Activated CD4-positive, alpha-beta T cell treated with anti-CD3 and anti-CD28 coated beads for 1 hour (primary cell): ENCODE measurements at places on chromosomes 7 and 10.

DNA sequence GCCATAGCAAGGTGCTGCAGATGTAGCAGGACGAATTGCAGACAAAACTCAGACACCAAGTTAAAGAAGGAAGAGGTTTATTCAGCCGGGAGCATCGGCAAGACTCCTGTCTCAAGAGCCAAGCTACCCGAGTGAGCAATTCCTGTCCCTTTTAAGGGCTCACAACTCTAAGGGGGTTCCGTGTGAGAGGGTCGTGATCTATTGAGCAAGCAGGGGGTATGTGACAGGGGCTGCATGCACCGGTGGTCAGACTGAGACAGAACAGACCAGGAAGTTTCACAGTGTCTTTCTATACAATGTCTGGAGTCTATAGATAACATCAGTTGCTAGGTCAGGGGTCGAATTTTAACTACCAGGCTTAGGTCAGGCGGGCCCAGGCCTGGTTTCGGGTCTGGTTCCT is 222.0 kb upstream of the C7orf33 start:
- no peak for DNase-seq

GRCh38 chr10:80485076-80485945 is 31.2 kb downstream of the TSPAN14 start:
- DNase-seq = no peak

- no peak for DNase-seq
These were observed 55.2 kb downstream of the MAGI2 start for GRCh38 chr7:79398138-79398749.

DNA sequence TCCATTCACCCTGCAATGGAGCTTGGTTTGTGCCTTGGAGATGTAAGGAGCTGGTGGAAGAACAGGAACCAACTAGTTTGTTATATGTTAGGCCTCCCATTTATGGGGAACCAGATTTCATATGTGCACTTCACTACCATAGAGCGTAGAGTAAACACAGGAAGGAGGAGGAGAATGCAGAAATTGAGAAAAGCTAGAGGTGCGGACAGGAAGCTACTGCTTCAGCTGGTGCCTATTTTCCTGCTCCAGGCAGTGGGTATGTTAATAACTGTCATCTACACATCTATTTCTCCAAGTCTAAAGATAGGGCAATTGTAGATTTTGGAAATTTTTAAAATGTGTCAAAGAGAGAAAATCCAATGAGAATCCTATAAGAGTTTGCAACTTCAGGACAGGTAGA is 482.2 kb downstream of the PLXDC2 start:
- DNase-seq = no peak

DNA sequence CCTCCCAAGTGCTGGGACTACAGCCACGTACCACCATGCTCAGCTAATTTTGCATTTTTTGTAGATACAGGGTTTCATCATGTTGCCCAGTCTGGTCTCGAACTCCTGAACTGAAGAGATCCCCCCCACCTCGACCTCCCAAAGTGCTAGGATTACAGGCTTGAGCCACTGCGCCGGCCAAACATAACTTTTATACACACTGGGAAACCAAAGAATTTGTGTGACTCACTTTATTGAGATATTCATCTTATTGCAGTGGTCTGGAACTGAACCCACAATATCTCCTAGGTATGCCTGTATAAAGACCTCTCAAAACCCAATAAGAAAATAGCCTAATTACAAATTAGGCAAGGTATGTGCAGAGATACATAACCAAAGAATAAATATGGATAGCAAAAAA is 182.6 kb upstream of the FEZF1 start:
- no peak for DNase-seq

- no peak for DNase-seq
These were observed 69.7 kb upstream of the MGMT start for GRCh38 chr10:129397198-129397974.

GRCh38 chr10:48197236-48197899 is 77.1 kb downstream of the FRMPD2 start:
- no peak for DNase-seq

DNA sequence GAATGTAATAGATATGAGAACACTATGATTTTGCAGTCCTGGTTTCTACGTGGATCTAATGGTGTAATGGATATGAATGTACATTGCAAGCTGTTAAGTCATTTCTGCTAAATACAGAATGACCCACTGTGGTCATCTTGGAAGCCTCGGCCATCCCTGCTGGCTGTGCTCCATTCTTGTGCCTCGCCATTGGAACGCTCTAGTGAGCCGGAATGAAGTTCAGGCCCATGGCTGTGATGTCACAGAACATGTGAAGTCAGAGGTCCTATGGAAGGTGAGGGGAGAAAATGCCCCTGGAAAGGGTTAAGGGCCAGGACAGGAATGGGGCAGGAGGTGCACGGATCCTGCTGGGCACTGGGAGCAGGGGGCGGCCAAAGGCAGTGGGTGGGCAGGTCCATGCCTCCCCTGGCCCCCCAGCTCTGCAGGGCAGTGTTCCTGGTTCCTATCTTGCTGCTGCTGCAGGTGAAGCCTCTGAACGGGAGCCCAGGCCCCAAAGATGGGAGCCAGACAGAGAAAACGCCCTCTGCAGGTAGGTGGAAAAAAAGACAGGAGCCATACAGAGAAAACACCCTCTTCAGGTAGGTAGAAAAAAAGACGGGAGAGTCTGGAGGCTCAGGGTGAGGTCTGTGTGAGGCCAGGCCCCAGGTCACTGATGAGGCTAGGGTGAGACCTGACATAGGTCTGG is at the start of gene LLCFC1:
Gene LLCFC1, plus strand, starts transcription at position 259 of the 685 bp plus-strand sequence. Its CDS starts 138 bp downstream, at position 397.
- no peak for DNase-seq

DNA sequence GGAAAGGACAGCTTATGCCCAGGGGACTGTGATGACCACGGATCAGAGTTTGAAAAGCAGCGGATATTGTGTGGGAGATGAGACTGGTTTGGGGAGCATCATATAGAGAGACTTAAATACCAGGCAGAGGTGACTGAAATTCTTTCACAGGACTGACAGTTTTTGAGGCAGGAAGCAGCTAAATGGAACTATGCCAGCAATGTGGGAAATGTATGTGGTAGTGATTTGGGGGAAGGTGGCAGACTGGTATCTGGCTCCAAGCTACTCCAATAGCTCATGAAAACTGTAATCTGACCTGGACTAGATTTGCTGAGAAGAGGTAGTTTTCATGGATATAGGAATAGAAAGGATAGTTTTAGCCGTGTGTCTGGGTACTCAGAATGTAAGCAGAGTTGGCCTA is 592.6 kb downstream of the REEP3 start:
- DNase-seq = no peak

- DNase-seq = no peak
These were observed 91.2 kb upstream of the PARD3 start for GRCh38 chr10:34906067-34906965.

DNA sequence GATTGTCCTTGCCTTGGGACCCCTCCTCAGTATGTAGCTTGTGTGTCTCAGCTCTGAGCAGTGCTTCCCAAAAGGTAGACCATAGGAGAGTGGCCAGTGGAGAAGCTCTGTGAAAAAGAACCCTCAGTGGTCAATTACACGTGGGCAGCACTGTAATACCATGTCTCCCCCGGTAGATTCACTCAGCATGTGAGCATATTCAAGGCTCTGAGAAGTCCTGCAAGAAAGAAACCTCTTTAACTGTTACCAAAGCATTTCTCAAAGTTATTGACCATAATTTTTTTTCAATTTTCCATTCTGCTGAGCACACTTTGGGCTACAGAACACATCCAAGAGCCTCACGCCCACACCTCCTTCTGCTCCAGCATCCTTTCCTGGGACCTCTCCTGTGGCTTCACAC is 143.1 kb downstream of the RGS10 start:
- no peak for DNase-seq
